Mucosa of gallbladder (tissue), 1 donor: ENCODE measurements at places on chromosomes 5 and 9. TPM values are rescaled to one million over a fixed set of nuclear protein-coding genes. Genes with fewer than 3 reads are reported as not detected.

DNA sequence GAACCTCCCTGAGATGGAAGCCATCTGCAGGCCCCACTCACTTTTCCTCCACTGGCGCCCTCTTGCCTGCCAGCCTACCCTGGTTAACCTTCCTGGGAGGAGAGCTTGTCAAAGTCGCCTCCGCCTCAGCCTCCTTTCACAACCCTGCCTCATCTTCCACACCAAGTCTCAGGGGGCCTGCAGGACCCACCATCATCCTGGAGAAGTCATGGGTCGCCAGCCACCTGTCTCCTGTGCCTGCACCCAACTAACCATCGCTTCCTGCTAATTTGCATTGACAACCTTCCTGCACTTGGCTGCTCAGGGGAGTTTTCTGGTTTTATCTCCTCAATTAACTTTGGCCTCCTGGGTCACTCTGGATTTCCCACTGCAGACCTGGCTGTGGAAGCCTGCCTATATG is 52.8 kb upstream of the GRHPR start:
- no peak for DNase-seq

DNA sequence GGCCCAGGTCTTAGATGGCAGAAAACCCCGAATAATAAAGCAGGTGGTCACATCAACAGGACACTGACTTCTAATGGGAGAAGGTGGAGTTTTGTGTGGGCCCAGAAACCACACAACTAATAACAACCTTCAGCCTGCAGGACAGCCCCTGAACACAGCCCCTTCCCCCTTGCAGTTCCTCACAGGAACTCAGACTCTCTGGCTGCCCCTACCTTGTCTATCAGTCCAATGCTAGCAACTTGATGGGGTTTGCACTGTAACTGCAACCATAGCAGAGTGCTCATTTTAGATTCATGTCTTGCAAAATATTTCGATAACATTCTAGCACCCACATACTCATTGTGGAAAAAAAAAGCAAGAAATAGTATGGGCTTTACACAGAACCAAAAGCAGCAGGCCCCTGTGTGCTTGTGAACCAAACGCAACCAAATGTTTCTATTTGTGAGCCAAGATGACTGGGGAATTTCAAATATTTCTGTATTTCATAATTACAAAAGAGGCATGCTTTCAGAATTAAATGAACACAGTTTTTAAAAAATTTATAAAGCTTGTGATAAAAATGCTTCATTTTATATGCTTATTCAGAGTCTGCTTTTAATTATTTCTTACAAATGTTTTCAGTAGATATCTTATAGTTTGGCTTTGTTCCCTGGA is 62.7 kb upstream of the PDE4D start:
- DNase-seq = no peak

DNA sequence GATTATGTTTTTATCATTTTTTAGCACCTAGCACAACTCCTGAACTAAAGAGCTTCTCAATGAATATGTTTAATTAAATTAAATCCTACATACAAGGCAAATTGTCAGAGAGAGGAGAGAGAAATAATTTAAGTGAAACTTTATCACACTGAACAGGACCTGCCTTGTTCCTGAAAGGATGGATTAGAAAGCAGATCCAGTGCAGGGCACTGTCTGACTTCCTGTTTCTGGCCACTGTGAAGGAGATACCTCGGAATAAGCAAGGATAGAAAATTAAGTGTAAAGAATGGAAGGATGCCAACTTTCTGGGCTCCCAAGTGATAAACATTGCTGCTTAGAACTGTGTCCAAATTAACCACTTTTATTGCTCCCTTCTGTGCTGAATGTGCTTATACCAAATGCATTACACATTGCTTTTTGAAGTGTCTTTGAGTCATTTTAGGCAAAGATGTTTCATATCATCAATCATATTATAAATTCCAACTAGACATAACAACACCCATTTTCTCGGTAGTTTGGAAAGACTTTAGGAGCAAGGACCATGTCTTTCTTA is 89.1 kb upstream of the SPDL1 start:
- DNase-seq = no peak

GRCh38 chr5:58670582-58670981 is 87.7 kb downstream of the RAB3C start:
- DNase-seq = no peak

- peak; percentile 26 for DNase-seq
Measured at GRCh38 chr9:20623021-20623747, 885 bp upstream of the MLLT3 start.

- no peak for DNase-seq
Measured at GRCh38 chr5:105150323-105150722, 1587.7 kb upstream of the NUDT12 start.

DNA sequence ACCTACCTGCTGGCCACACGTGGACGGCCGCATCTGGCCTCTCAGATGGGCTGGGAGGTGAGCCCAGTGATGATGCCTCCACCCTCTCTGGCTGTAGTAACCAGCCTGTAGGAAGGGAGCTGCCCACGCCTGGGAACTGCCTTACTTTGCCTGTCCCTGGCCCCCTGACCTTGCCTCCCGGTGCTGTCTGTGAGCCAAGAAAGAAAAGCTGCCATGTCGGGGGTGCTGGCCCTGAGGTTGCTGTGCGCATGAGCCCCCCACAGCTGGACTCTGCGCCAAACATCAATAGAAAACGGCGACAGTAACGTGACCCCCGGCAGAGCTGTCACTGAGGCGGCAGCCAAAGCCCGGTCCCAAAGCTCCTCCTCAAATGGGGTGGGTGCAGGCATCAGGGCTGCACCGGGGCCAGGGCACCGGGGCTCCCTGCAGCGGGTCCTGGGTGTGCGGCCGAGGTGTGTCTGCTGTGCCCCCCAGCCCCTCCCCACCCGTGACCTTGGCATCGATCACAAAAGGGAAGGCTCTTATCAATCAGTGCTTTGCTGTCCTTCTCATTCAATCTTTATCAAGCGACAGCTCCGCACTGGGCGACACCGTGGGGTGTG is 15.3 kb upstream of the SLC9A3 start:
- DNase-seq = peak; percentile 87

DNA sequence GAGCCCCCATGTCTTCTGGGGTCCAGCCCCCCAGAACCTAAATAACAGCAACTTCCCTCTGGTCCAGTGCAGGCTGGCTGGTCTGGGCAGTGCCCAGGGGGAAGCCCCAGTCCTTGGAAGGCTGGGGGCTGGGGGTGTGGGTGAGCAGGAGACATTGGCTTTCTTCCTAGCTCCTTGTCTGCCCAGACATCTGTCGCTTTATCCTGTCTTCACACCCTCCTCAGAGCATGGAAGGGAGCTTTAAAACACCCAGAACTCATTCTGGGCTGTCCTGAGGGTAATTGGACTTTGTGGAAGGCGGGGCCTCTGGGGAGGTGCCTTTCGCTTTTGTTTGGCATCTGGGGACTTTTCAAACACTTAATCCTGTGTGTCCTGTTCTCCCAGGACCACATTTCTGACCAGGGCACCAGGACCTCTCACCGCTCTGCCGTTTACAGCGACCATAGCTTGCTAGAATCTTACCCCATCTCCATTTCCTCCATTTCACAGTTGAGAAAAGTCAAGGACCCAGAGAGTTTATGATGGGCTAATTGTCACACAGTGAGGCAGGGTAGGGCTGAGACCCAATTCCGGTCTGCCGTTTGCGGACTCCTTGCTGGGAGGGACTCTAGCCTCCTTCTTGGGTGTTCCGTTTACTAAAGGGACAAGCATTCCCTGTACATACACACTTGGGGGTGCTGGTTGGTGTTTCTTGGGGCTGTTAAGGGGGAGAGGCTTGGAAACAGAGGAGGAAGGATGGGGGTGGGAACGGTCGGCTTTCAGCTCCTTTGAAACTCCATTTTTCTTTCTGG is 1.1 kb downstream of the GSN start:
- no peak for DNase-seq

GRCh38 chr5:163760498-163760897 is 255.1 kb downstream of the MAT2B start:
- peak; percentile 11 for DNase-seq

DNA sequence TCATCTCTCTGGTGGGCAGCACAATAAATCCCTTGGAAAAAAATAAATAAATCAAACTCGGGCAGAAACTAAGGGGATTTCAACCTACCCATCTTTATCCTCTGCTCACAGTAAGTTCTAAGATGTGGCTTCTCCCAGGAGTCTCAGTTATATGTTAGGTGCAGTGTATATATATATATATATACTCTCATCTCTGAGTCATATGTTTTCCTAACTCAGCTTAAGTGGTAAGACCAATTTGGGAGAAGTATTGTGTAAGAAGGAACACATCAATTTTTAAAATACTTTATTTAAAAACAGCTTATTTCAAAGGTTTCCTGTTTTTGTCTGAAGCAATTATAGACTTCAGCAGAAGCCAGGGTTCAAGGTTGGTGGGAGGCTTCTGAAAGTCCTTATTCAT is 20.3 kb upstream of the OSMR start:
- DNase-seq = no peak

DNA sequence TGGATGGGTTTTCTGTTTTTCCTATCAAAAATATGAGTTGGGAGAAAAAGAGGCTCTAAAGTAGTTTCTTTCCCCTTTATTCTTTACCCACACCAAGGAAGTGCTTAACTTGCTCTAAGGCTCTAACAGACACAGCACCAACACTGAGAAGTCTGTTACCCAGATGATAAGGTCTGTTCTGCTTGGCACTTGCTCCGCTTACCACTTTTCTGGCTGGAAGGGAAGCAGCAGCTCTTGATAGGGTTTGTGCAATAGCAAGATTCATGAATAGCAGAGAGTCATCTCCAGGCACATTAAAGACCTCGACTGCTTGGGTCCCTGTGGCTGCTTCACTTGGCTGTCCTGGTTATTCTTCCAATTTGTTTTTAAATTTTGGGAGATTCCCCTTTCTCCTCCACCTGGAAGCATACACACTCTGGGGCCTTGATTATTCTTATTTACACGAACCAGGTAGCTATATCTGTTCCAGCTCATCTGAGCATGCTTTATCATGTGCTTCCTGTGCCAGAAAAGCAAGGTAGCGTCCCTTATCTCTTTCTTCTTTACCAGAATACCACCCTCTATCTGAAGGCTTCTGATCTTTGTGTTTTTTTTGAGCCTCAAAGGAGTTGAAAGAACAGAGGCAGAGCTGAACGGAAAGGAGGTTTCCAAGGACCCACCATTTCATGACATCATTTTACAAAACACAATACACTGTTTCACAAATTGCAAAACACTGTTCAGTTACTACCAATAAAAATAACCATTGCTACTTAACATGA is 24.8 kb downstream of the PPP3R2 start:
- no peak for DNase-seq

The FBXW11 gene
- total RNA-seq = 54.1 TPM

The LNPEP gene
- 37.1 TPM for total RNA-seq

The IL4 gene
- total RNA-seq = not detected

The BAAT gene
- total RNA-seq = 117 TPM

The GABRP gene
- 44.3 TPM for total RNA-seq

The FSTL4 gene
- total RNA-seq = 0.58 TPM

The IFNA13 gene
- total RNA-seq = not detected

The EIF4EBP3 gene
- total RNA-seq = 14.4 TPM

The PCDHGC5 gene
- 2.0 TPM for total RNA-seq

The FEM1C gene
- total RNA-seq = 24.6 TPM

The ABLIM3 gene
- total RNA-seq = 15.1 TPM
